Heart right ventricle (tissue), 16 donors: ENCODE measurements at places on chromosomes 3 and 15. TPM values are rescaled to one million over a fixed set of nuclear protein-coding genes. Genes with fewer than 3 reads are reported as not detected.

Gene PLSCR5
- total RNA-seq: not detected

Gene BSN
- 0.70 TPM for total RNA-seq

Gene WDR93
- total RNA-seq: not detected

Gene PLA2G4E
- total RNA-seq: not detected

Gene CACNA2D2
- total RNA-seq: 0.95 TPM

Gene ITPKA
- 1.5 TPM for total RNA-seq

Gene ACSBG1
- total RNA-seq: not detected

Gene NMB
- total RNA-seq: 6.6 TPM

Gene KNG1
- 0.76 TPM for total RNA-seq
